Activated T-cell treated with anti-CD3 and anti-CD28 coated beads, Interleukin-2, amount 50 U/mL, for 1 hour (primary cell): ENCODE measurements at places on chromosomes 6 and 20.

- DNase-seq = no peak
Measured at GRCh38 chr6:68951270-68951669, 316.2 kb downstream of the ADGRB3 start.

GRCh38 chr6:21986703-21987102, 310.1 kb downstream of the PRL start:
- DNase-seq = no peak

- no peak for DNase-seq
Measured at GRCh38 chr20:14724468-14724867, 387.1 kb upstream of the FLRT3 start.

DNA sequence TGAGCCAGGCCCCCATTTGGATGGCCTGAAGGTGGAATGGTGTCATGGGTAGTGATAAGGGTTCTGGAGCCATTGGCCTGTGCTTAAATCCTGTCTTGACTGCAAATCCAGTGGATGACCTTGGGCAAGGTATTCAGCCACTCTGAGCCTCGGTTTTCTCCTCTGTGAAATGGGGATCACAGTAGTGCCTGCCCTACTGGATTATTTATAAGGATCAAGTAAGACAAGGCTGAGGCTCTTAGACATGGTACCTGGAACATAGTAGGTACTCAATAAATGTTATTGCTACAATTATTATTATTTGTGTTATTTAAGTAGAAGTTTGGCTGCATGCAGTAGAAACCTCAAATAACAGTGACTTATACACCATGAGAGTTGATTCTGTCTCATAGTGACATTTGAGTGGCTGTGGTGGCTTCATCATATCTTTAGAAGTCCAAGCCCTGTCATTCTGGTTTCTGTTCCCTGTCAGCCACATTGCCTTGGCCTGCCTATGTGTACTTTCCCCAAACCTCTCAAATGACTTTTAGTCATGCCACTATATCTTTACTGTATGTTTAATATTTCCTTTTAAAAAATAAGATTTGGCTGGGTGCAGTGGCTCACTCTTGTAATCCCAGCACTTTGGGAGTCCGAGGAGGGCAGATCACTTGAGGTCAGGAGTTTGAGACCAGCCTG, 37.6 kb upstream of the CHMP4B start:
- no peak for DNase-seq

- DNase-seq = no peak
Measured at GRCh38 chr6:20154753-20155152, 57.5 kb downstream of the MBOAT1 start.

GRCh38 chr6:7721649-7722048, 4.2 kb upstream of the BMP6 start:
- no peak for DNase-seq

GRCh38 chr20:60246751-60247150, 288.5 kb downstream of the CDH26 start:
- DNase-seq = no peak

DNA sequence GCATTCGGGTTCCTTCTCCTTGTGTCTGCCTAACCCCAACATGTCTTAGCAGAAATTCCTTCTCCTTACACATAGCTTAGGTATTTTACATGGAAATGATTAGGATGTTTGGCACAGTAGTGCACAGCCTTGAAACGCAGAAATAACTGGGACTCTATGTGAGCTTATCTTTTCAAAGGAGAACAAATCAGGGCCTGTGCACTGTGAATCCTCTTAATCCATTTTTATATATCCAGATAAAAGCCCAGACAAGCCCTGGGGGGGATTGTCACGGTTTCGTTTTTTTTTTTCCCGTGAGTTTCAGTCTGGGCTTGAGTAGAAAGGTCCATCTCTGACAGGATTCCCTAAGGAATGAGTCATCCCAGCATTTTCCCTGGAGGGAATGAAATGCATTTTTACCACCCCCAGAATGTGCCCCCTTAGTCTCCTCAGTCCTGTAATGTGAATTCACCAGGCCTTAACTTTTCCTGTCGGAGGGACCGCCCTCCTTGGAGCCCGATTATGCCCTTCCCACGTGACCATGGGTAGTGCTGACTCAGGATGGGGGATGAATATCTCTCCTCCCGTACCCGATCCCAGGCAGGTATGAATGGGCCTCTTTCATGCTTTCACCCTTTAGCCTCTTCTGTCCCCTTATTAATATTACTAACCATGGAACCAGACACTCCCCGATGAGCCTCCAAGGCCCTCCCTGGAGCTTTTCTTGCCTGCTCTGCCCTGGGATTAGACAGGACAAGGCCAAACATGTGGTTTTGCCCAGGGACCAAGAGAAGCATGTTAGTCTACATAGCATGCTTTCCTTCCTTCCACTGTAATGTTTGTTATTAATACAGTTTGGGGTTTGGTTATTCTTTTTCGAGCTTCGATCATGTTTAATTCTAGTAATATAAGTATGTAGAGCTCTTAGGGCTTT, 23.9 kb upstream of the NAA20 start:
- no peak for DNase-seq

GRCh38 chr6:53476964-53477363, 67.9 kb downstream of the GCLC start:
- no peak for DNase-seq

DNA sequence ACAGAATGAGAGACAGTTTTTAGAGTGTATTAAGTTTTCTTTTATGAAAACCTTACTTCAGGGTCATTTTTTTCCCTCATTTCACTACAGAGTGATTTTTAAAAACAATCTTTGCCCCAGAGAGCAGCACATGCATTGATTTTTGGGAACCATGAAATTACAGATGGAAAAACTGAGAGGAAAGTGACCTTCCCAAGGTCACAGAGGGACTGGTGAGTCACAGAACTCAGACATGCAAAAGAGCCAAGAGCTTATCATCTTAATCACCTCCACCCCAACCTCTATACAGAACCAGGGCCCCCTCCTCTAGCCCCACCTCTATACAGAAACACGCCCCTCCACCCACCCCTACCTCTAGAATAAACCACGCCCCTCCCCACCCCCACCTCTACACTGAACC, 10.7 kb downstream of the PXMP4 start:
- DNase-seq = no peak

DNA sequence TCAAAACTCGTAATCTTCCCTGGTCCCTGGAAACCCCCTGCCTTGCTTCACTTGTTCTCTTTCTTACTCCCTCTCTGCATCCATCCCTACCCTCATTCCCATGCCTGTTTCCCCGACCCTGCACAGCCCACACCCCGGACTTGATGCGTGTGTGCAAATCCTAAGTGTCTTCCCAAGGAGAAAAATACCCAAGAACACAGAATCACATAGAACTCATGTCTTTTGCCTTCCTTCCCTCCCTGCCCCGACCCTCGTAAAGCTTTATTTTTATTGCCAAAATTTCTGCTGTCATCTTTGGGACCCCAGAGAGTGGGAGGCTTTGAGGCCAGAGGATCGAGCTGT, 169.6 kb upstream of the PMEPA1 start:
- DNase-seq = no peak

GRCh38 chr20:56194042-56194441, 54.5 kb upstream of the MC3R start:
- no peak for DNase-seq

- DNase-seq = no peak
Measured at GRCh38 chr6:73514746-73515110, 6.1 kb downstream of the EEF1A1 start.

GRCh38 chr6:16471222-16471909, 233.0 kb downstream of the GMPR start:
- no peak for DNase-seq

GRCh38 chr6:72728706-72729343, 107.0 kb downstream of the KCNQ5 start:
- no peak for DNase-seq

- DNase-seq = no peak
Measured at GRCh38 chr20:33284284-33284683, 1.3 kb downstream of the BPIFB1 start.
